Activated T-helper 1 cell treated with Interleukin-2 at 50 U/mL for 16 hours (primary cell): ENCODE measurements at places on chromosomes 4 and X.

DNA sequence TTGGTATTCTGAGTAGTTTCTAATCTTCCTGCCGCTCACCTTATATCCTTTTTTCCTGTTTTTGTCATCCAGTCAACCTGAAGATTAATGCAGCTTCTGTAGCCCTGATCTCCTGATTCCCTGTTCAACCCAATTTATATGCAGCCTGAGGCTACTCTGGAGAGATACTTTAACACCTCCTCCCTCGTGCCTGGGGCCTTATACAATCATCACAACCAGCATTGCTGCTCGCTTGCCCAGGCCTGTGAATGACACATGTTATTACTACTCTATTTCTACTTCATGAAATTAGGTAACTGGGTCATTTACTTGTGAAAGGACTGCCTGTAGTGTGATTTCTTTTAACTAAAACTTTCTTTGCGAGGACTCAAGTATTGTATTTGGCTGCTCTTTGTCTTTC, 33.7 kb upstream of the WDR17 start:
- no peak for DNase-seq

GRCh38 chr4:147583876-147584275, 33.3 kb upstream of the TMEM184C start:
- DNase-seq: no peak

DNA sequence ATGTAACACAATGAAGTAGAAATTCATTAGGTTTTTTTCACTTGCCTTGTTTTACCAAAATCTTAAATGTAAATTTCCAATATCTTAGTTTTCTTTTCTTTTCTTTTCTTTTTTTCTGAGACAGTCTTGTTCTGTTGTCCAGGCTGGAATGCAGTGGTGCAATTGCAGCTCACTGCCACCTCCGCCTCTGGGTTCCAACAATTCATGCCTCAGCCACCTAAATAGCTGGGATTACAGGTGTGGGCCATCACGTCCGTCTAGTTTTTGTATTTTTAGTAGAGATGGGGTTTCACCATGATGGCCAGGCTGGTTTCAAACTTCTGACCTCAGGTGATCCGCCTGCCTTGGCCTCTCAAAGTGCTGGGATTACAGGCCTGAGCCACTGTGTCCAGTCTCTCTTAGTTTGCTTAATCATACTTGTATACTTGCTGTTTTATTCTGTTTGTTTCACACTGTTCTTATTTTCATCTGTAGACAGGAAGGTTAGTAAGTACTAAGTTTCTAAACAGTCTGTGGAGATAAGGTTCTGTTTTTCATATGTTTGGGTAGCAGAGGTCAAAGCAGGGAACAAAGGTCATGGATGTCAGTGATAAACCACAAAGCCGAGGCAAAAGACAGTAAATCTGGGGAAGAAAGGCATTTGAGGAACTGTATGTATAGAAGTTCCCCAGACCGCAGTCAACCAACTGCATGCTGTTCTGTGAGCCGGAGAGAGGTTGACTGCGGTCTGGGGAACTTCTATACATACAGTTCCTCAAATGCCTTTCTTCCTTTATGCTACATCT, 129.1 kb downstream of the CBR4 start:
- no peak for DNase-seq

- no peak for DNase-seq
These were observed 476.2 kb downstream of the PPARGC1A start for GRCh38 chr4:23413631-23414030.

GRCh38 chr4:114562176-114562904, 36.3 kb upstream of the UGT8 start:
- DNase-seq: no peak

GRCh38 chrX:131279617-131280016, 9.5 kb downstream of the IGSF1 start:
- DNase-seq: no peak

DNA sequence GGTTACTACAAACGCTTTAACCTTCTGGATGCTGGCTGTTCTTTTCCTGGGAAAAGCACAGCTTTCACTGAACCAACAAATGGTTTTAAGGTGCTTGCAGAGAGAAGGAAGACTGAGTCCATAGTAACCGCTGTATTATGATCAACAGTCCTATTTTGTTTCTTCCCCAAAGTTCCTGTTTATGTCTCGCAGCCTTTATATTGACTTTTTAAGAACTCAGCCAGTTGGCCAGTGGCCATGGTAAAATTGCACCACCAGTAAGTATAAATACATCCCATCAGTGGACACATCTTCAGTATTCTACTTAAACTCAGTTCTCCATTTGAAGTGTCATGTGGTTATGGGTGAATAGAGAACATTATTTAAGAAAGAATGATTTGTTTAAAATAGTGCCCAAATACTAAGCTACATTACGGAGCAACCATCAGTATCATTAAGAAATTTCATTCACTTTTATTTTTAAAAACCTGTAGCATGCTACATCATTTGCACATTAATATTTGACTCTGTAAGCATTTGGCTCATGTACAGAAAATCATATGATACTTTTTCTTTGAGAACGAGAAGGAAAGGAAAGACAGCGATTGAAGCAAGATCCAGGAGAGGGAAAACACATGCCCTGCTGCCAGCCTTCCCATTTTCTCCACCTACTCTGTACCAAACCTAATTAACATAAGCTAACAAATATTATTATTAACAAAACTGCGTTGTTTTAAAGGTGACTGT, 287.0 kb downstream of the ARHGAP24 start:
- no peak for DNase-seq

- DNase-seq: no peak
These were observed 909.0 kb upstream of the PCDH10 start for GRCh38 chr4:132240081-132240480.

- DNase-seq: no peak
These were observed 923.6 kb upstream of the TENM3 start for GRCh38 chr4:181319629-181320028.

DNA sequence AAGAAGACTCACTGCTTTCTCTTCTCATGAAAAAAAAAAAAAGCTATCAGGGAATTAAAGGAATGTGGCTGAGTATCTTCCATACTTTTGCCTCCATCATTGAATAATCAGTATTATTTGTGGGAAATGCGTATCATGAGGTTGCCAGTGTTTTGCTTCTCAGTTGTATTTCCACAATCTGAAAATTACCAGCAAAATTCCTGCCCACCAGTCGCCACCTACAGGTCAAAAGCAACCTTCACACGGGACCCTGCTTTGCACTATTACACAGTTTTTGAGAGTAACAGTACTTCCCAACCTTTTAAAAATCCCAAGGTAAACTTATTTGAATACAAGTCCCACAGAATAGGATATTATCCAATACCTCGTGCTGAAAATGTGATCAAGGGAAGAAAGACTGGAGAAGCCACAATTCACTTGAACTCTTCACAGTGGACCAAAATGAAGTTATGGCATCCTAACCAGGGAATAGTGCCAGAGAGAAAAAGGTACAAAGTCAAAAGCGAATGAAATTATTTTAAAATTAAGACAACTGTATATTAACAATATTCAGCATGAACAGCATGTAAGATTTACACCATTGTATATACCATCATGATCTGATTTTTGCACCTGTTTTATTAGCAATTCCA, 30.4 kb downstream of the PGRMC1 start:
- DNase-seq: no peak
